ENCODE measurements at places on chromosomes 5 and 9.

- no peak for DNase-seq
Observed at GRCh38 chr9:86488345-86488744, 134.1 kb upstream of the TUT7 start.

DNA sequence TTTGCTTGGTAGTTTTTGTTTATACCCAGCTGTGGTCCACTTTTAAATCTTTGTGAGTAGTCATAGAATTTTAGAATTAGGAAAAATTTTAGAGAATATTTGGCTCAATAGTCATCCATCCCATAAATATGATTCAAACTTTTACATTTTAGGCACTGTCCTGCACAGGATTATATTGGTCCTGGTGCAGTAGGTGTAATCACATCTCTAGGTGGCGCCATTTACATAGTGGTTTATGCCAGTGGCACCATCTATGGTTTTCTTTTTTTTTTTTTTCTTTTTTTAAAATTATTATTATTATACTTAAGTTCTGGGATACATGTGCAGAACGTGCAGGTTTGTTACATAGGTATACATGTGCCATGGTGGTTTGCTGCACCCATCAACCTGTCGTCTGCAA is 260.7 kb upstream of the KCNN2 start:
- DNase-seq, result no peak

DNA sequence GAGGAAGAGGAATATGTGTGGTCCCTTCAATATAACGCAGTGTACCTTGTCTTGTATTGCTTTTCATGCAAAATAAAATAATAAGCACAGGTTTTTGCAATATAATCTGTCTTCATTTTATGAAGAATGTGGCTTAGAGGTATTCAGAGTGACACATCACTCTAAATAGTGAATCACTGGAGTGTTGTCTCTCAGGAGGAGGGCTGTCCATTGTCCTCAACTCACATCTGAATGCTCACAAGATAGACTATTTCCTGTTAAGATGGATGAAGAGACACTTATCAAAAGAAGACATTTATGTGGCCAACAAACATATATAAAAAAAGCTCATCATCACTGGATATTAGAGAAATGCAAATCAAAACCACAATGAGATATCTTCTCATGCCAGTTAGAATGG is 1147.5 kb upstream of the C9orf72 start:
- no peak for DNase-seq

GRCh38 chr5:148145916-148146315 is 22.4 kb upstream of the SPINK14 start:
- no peak for DNase-seq

DNA sequence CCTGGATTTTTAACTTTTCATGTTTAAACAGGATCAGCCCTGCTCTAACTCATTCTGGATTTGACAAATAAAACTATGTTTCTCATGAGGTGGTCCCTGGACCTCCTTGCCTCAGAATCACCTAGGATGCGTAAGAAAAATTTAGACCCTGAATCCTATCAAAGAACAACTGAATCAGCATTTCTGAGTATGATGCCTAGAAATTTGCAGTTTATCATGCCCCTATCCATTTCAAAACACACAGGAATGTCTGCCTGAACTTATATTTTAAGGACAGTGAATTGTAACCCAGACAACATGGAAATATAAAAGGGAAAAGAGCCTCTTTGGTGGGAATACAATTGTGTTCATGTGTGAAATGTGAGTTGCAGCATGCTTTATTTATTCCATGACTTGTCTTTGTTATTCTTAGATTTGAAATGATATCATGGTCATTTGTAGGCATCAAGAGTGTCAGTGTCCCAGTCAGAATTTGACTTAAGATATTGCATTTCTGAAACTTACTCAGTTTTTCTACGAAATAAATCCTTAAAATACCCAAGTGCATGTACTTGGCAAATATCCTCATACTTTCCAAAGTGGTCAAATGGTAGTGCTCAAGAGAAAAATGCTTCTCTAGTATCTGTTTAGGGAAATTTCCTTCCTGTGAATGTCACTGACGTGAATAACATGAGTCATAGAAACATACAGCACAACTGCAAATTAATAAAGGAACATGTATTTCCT is 144.3 kb downstream of the GIN1 start:
- no peak for DNase-seq

Measured in Panc1 (cell line).